ENCODE measurements at places on chromosomes 11 and 22. TPM values are rescaled to one million over a fixed set of nuclear protein-coding genes. Genes with fewer than 3 reads are reported as not detected.
A peak's percentile ranks its signal among the peaks of the same experiment; 100 is the strongest.

PHF21B gene
- total RNA-seq = not detected

GRCh38 chr22:33047744-33048143 is 10.4 kb downstream of the SYN3 start:
- H3K4me1 ChIP-seq = no peaks in the 10 kb centered on the region
- H3K4me3 ChIP-seq = no peak overlapping the region
- no peaks in the 10 kb centered on the region for H3K36me3 ChIP-seq
- H3K27ac ChIP-seq = no peak overlapping the region

GRCh38 chr11:56852131-56852530 is 103.6 kb upstream of the OR9G4 start:
- no peaks in the 10 kb centered on the region for H3K4me1 ChIP-seq
- H3K27ac ChIP-seq = no peak overlapping the region
- H3K36me3 ChIP-seq = no peaks in the 10 kb centered on the region
- H3K27me3 ChIP-seq = no peaks in the 10 kb centered on the region
- DNase-seq = no peak

DNA sequence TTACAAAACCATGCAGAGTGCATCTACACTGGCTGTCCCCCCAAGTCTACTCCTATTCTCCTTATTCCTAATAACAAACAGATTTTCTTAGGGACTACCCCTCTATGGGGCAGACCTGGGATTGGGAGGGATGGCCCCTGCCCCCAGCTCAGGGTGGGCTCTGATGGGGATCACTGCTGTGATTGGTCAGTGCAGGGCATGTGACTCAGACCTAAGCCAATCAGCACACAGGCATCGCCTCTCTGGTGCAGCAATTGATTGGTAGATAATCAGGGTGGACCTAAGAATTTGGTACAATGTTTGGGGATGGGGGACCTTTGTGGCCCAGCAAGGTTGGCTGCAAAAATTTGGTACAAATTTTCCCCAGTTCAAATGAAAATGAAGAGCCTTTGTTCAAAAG is 57.2 kb upstream of the SHANK2 start:
- no peaks in the 10 kb centered on the region for H3K4me1 ChIP-seq
- no peak overlapping the region for H3K27ac ChIP-seq
- H3K36me3 ChIP-seq = no peaks in the 10 kb centered on the region

DNA sequence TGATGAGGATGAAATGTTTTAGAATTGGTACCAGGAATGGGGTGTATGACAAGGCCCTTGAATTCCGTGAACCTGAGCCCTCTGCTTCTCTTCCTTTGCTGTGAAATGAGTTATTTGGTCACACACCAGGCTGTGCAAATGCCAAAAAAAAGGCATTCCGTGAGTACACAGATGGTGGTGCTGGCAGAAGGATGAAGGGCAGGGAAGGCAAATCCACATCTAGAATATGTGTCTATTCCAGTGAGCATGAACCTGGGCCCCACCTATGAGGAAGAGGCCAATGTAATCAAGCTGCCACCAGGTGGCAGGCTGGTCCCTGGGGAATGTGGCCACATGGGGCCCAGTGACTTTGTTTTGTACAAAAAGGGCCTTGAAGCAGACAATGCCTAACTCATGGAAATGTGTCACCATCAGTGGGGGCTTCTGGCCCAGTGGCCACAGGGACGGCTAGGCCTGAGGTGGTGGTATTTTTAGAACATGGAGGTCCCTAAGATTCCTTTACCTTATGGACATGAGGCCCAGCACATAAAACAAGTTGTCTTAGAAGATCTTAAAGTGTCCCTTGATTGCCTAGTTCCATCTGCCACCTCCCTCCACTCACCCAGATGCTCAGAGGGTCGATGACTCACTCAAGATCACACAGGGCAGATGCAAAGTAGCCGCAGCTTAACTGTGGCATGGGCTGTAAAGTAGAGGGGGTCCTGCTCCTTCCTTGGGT is 3.9 kb upstream of the RNF215 start:
- DNase-seq = peak; percentile 80
- H3K27me3 ChIP-seq = no peaks in the 10 kb centered on the region
- H3K27ac ChIP-seq = peak overlapping the region; percentile 90
- H3K4me3 ChIP-seq = peak overlapping the region; percentile 19

DNA sequence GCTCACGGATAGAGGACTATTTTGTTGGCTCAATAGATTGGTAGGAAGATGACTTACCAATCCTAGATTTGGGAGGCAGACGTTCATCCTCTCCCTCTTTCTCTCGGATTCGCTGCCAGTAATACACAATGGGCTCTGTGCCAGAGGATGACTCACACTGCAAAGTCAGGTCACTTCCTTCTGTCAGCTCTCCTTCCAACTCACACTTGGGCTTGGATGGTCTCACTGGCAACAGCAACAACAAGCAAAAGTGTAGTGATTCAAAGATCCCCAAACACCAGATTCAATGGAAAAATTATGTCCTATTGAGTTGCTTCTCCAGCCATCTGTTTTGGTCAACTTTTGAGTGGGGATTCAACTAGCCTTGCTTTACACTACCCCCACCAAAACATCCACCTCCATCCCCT is 21.7 kb upstream of the HSPA8 start:
- H3K36me3 ChIP-seq = peaks cover 7% of the 10 kb centered on the region
- H3K27me3 ChIP-seq = no peaks in the 10 kb centered on the region
- H3K4me3 ChIP-seq = no peak overlapping the region
- DNase-seq = no peak
- H3K4me1 ChIP-seq = peaks cover 34% of the 10 kb centered on the region
- no peak overlapping the region for H3K27ac ChIP-seq

DNA sequence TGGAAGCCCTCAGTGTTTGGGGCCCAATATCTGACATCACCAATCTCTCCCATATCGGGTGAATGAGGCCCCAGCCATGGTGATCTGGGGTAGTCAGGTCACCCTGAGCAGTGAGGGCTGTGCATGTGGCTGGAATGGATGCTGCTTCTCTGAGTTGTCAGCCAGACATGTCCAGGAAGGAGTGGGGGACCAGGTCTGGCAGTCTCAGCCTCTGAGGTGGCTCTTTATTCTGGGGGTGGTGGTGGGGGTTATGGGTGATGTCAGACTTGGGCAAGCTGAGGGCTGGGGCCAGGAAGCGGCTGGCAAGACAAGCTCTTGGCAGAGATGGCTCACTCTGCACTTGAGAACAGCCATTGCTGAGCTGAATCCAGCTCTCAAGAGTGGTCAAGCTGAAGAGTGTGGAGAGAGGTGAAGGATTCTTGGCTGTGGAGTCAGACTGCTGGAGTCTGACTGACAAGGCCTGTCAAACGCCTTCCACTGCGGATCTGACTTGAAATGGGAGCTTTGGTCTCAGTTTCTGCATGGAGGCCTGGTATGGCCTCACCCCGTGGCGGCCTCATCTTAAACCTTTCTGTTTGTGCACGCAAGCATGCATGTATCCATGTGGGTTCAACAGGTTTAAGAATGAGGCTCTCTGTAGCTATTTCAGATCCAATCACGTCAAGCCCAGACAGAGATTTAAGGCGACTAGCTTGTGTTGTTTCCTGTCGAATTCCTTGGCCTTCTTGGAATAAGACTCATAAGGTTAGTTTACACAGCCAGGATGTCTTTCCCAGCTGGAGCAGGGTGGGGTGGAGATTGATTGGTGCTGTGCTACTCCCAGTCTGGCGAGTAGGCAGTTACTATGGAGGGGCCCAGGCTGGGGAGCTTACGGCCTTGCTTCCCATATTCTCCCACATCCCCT is 83.9 kb upstream of the TIMP3 start:
- H3K36me3 ChIP-seq = peaks cover 3% of the 10 kb centered on the region
- DNase-seq = no peak
- H3K27ac ChIP-seq = no peak overlapping the region
- H3K4me3 ChIP-seq = no peak overlapping the region
- no peaks in the 10 kb centered on the region for H3K27me3 ChIP-seq

DNA sequence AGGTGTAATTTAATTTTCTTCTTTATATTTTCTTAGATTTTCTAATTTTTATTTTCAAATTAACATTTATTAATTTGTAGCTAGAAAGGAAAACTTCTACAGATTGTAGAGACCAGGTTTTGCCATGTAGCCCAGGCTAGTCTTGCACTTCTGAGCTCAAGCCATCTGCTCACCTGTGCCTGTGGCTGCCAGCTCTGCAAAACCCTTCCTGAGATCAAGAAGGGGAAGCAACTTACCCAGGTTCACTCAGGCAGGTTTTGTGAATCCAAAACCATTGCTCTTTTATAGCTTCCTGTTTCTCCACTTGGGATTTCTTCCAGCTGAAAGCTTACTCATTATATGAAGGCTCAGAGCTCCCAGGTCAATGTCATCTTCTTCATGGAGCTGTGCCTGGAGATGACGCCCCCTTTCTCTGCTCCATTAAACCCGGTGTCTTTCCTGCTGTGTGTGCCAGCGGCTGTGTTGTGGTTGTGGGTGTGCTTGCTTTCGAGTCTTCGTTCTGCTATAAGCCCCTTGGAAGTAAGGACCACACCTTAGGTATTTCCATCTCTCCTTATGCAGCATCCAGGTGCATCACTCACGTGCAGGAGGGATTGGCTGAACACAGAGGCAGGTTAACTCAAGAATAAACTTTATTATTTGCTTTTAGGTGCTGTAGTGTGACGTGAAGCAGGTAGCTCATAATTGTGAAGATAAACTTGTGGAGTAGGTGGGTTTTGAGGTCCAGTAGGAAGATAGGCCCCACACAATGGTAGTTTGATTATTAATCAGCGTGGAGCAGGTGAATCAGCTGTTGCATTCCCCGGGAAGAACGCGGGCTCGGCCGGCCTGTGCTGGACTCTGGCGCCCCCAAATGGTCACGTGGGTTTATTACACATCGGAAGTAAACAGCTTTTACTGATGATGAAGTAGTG is 42.2 kb upstream of the INCENP start:
- H3K27ac ChIP-seq = no peak overlapping the region
- peak; percentile 75 for DNase-seq
- no peaks in the 10 kb centered on the region for H3K27me3 ChIP-seq

All from activated naive CD8-positive, alpha-beta T cell treated with anti-CD3 and anti-CD28 coated beads for 36 hours (primary cell).